Stromal cell of bone marrow (primary cell): ENCODE measurements at places on chromosomes 12 and 14.

GRCh38 chr14:46401066-46401465 lies 250.5 kb downstream of the RPL10L start:
- no peak for DNase-seq

GRCh38 chr12:111230649-111231048 lies 138.2 kb downstream of the PHETA1 start:
- DNase-seq, result no peak

DNA sequence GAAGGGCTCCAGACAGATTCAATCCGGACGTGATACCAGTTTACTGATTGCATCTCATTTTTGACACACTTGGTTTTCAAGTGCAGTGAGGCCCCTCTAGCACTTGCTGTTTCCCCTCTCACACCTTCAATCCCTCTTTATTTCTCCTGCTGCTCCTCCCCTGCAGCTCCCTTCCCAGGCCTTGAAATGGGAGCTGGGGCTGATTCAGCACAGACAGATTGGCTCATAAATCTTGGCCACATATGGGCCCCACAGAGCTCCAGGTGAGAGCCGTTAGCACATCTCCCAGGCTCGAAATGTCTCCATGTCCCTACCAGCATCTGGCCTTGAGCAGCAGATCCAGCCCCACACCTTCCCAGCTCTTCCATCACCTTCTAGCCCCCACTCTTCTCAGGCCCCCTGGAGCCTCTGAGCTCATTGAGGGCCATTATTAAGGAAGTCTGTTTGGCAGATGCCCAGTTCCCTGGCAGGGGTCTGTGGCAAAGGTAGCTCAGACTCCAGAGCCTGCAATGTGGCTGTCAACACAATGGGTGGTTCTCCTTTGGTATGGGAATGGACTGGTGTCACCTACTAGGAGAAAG lies 220.3 kb upstream of the FKBP4 start:
- DNase-seq, result no peak

DNA sequence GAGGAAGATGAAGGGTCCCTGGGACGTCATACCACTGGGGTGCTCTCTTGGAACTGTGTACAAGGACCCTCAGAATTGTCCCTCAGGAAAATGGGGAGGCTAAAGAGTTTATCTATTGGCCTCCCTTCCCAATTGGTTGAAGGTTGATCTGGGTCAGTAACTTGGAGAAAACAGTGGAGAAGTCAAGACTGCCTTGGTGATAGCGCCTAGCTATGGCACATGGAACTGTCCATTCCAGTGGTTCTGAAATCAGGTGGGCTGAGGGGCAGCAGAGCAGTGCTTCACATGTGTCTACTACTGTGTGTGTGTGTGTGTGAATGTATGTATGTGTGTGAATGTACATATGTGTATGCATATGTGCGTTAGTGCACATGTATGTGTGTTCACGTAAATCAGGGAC lies 316.1 kb downstream of the AACS start:
- DNase-seq, result no peak

GRCh38 chr14:53006931-53007562 lies 56.2 kb upstream of the FERMT2 start:
- no peak for DNase-seq

DNA sequence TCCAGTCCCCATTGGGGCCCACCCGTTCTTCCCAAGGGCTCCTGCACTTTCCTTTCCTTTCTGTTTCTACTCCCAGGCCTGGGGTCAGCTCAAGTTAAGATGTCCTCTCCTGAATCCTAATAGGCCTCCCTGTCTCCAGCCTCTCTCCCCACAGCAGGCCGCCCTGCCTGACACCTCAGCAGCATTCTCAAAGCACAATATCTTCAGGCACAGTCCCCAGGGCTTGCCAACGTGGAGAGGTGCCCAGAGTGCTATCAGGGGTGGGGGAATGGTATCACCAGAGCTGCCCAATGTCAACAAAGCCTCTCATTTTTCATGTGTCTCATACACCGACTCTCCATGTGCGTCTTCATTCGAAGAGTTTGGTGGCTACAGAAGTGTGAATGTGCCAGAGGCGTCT lies 123.0 kb downstream of the FOXN3 start:
- no peak for DNase-seq

DNA sequence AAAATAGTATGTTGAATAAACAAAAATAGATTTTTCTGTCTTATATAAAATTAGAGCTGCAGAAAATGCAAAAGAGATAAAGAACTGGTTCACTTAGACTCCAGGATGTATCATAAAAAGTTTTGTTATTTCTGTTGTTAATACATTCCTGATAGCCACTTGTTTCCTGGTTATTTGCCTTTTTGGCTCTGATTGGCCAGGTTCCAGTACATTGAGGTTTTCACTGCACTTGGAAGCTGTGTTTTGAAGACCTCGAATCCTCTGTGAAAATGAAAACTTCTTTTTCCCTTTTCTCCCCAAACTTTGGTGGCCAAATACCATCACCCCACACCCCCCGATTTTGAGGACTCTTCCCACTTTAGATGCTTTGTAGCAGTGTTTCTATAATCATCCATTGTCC lies 525.3 kb downstream of the MED13L start:
- no peak for DNase-seq

- no peak for DNase-seq
Measured at GRCh38 chr12:117188121-117188665, 2.1 kb downstream of the FBXO21 start.

DNA sequence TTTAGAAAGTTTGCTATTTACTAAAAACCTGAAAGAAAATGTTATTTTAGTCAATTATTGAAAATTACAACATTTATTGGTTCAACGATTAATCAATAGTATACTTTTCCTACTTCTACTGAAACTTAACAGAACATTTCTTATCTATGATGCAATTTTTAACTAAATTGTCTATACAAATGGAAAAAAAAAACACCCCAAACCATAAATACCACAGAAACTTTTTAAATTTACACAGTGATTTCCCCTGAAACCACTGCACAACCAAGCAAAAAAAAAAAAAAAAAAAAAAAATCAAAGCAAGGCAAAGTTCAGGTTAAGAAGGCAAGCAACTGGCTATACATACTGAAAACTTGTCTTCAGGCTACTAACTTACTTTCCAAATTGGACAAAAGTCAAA lies 71.9 kb upstream of the POC1B start:
- no peak for DNase-seq

DNA sequence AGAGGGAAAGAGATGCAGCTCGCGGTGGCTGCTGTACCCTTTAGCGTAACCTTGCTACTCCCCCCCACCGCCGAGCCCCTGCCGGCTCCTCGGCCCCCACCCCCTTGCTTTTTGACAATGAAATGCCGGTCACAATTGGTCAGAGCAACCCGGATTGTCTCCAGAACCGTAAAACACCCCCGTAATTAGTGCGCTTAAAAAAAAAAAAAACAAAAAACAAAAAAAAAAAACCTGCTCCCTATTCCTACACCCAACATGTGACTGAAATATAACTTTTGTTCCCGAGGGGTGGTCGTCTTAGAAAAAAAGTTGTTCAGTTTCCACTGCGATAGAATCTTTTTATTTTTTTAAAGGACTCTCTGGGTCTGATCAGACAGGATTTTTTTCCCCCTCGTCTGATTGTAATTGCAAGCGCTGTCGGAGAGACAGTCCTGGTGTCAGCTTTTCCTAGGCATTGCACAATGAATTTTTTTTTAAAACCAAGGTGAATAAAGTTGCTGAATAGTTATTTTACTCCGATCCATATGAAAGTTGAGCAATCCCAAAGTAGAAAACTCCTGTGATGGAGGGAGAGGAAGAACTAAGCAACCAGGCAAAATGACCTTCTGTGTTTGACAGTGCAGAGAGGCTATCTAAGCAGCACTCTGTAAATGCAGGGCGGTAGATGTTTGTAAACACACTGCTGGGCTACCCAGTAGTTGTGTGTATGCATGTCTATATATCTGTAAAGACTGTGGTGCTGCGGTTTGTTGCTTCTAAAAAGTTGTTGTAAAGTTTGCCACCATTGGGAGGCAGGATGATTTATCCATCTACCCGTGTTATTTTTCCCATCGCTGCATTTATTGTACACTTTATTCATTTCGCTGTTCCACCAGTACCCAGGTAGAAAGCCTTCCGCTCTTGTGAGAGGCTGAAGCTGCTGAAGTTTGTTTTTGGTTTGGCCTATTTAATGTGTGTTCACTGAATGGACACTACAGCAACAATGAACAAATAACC lies 1.1 kb downstream of the ETV6 start:
- DNase-seq, result no peak

DNA sequence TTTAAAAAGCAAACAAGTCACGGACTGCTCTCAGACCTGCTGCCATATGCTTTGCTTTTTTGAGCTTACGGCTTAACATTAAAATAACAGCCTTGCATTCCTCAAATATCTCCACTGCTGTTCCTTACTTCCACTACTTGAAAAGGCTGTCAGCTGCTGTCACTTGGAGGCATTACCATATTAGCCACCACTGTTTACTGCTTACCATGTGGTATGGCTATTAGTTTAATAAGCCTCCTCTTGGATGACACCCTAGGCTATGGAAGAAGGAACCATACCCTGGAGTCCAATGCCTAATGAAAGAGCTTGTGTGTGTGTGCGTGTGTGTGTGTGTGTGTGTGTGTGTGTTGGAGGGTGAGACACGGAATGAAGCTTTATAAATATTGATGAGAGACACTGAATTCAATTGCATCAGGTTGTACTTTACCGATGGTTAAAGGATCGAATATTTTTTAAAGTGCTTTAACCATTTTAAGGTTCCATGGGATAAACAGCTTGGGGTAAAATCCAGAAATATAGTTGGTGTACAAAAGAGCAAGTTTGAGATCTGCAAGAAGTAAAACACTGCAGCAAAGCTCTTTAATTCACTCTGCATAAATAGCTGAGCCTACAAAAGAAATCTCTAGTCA lies 174.5 kb downstream of the TTC7B start:
- no peak for DNase-seq

DNA sequence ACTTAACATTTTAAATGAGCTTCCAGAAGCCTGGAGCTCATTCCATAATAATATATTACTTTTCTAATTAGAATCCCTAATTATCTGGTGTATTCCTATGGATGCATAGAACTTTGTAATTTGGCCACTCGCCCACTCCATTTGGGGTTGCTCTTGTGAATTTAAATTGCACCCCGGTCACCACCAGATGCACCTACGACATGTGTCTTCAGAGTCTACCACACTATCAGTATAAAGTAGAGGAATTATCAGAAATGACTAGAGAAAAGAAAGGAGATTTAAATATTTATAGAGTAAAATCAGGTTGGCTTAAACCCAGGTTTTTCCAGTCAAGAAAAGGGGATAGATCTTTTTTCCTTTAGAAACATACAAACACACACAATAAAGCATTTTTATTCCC lies 145.8 kb upstream of the DCN start:
- DNase-seq, result no peak

GRCh38 chr12:120121766-120122293 lies 5.3 kb upstream of the RAB35 start:
- no peak for DNase-seq

DNA sequence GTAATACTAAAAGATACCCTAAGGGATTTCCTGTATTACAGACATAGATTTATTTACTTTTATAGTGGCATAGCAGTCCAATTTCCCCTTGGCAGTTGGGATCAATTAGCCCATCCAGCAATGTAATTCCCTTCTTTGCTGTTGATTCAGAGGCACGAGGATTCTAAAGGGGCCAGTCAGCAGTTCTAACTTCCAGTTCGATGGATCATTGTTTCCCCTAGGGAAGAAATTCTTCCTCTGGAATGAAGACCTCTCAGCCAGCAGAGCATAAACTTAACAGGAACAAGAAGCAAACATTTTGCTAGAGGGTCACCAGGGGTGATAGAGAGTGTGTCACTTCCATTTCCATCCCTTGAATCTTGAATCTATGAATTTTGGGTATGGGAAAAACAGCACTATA lies 395.7 kb upstream of the NOVA1 start:
- DNase-seq, result peak; percentile 25

DNA sequence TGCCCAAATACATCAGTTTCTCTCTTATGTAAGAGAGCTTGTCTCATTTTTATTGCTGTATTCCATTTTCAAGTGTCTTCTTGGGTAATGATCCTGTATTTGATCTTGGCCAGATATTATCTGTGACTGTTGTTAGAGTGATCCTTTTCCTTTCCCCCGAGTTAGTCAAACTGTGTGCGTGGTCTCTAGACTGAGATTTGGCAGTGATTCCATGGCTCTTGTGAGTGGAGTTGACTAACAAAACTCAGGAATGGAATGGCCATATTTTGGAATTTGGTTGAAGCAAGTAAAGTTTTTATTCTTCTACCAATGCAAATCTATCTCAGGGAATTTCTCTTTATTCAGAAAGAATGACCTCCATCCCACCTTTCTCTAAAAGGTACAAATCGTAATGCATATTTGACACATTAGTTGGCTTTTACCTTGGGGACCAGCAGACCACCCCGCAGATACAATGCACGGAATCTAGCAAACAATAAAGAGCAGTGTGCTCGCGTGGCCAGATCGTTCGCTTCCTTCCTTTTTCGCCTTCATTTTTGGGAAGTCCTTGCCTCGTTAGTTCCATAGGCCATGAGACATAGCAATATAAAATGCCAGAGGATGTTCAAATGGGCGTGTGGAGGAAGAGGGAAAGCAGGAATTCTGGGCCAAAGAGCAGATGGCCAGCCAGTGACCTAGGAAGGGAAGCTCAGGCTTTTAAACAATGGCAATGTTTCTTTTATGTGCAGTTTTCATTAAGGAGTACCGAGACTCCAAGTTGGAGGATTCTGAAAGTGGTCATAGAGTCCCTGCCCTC lies 24.4 kb downstream of the ETV6 start:
- no peak for DNase-seq

DNA sequence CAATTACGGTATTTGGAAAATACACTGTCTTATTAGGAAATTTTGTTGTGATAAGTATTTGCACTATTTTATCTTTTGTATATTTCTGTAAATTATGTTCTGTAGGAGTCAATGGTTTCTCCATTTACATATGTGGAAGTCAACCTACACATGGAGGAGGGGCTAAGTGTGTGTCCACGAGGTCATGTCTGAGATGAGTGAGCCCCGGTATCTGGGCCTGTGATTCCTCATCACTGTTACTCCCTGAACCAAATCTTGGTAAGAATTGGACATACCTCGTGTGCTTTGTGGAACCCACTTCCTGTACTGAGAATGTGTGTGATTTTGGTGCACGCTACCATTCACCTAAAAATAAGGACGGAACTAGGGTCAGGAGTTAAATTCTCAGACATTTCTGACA lies 1105.5 kb downstream of the TMEM121 start:
- no peak for DNase-seq

DNA sequence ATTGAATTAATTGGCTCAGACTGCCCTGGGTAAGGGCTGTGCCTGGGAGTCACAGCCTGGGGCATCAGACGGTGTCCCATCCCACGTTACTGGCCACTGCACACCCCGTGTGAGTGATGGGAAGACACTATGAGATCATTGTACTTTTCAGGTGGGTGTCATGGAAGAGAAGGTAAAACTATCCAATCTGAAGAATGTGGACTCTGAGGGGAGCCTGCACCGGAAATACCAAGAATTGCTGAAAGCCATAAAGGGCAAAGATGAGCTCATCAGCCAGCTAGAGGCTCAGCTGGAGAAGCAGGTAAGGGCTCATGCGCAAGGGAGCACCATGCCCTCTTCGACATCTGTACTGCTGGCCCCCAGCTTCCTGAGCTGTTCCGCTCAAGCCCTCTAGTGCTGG lies 24.0 kb downstream of the PLEKHH1 start:
- no peak for DNase-seq
